ENCODE measurements at places on chromosomes 16 and 17. TPM values are rescaled to one million over a fixed set of nuclear protein-coding genes. Genes with fewer than 3 reads are reported as not detected.

GRCh38 chr16:88569614-88569984, 604 bp upstream of the ZC3H18 start:
- H3K4me1 ChIP-seq = peaks cover 8% of the 10 kb centered on the region
- peak overlapping the region; percentile 87 for H3K27ac ChIP-seq
- H3K4me3 ChIP-seq = peak overlapping the region; percentile 91
- peak; percentile 18 for DNase-seq

- DNase-seq = no peak
- H3K27me3 ChIP-seq = no peaks in the 10 kb centered on the region
- H3K27ac ChIP-seq = peak overlapping the region; percentile 47
- H3K36me3 ChIP-seq = peaks cover 2% of the 10 kb centered on the region
Measured at GRCh38 chr17:7392696-7393612, 1.4 kb downstream of the PLSCR3 start.

- no peaks in the 10 kb centered on the region for H3K27me3 ChIP-seq
- H3K27ac ChIP-seq = no peak overlapping the region
- DNase-seq = no peak
- H3K4me1 ChIP-seq = peaks cover 14% of the 10 kb centered on the region
Measured at GRCh38 chr17:17769869-17770631, 66.7 kb downstream of the SREBF1 start.

The MMP28 gene
- 0.44 TPM for total RNA-seq

The CCDC200 gene
- total RNA-seq = 0.40 TPM

GRCh38 chr16:78791011-78791410, 691.6 kb downstream of the WWOX start:
- no peak for DNase-seq
- peaks cover 10% of the 10 kb centered on the region for H3K4me1 ChIP-seq
- H3K27me3 ChIP-seq = no peaks in the 10 kb centered on the region
- H3K4me3 ChIP-seq = no peak overlapping the region
- no peaks in the 10 kb centered on the region for H3K36me3 ChIP-seq

- peak overlapping the region; percentile 67 for H3K4me3 ChIP-seq
- H3K27ac ChIP-seq = peak overlapping the region; percentile 91
- H3K27me3 ChIP-seq = peaks cover 4% of the 10 kb centered on the region
- peaks cover 41% of the 10 kb centered on the region for H3K4me1 ChIP-seq
Measured at GRCh38 chr17:77690271-77691161, 268.0 kb upstream of the TNRC6C start.

The MYH1 gene
- not detected for total RNA-seq

The IL34 gene
- not detected for total RNA-seq

DNA sequence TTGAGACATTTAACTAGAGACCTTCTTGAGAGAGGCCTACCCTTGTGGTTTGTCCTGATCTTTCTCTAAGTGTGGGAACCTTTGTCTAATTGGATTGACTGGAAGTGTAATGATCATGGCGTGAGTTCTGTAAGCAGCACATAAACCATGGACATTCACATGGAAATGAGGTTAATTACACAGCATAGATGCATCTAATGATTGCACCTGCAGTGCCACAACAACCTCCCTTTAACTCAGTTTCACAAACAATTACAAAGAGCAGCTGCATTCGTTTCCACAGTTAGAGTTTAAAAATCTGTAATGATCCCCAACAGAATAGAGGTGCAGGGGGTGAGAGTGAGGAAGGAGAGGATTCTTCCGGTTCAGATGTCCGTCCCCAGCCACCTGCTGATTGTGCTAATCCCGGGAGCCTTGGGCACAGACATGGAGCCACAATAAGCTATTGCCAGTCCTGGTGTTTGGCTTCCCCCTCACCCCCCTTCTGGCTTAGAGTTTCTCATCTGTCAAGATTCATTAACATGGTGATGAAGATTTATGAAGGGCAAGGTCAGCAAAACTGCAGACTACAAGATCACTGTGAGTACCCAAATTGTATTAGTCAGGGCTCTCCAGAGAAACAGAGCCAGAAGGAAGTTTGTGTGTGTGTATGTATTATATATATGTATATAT, 659.2 kb upstream of the SOX9 start:
- no peak overlapping the region for H3K4me3 ChIP-seq
- H3K27ac ChIP-seq = no peak overlapping the region
- no peaks in the 10 kb centered on the region for H3K27me3 ChIP-seq

Data from T-helper 17 cell (primary cell).